ENCODE measurements at places on chromosomes 11 and 22.

DNA sequence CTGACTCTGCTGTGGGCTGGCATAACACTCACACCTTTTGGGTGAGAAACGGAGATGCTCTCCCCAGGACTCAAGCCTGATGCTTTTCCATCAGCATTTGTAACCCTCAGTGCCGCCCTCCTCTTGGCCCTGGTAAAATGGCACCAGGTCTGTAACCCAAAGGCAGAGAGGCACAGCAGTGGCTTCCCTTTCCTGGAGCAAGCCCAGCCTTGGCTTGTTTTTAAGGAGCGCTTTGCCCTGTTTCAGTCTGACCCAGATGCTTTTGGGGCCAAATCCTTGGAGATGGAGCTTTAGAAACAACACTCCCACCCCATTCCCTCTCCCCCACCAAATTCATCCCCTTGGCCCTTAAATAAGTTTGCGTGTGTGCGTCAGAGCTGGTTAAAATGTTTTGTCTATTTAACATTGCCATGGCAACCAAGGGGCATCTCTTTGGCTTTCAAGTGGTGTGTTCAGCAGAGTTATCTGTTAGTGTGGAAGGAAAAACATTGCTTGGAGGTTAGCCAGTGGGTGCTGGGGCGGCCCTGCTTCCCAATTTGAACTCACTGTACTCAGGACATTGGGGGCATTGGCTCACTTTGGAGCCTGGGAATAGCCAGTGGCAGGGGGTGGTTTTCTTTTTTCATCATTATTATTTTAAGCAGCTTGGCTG lies 134.1 kb downstream of the NAV2 start:
- DNase-seq, result no peak

DNA sequence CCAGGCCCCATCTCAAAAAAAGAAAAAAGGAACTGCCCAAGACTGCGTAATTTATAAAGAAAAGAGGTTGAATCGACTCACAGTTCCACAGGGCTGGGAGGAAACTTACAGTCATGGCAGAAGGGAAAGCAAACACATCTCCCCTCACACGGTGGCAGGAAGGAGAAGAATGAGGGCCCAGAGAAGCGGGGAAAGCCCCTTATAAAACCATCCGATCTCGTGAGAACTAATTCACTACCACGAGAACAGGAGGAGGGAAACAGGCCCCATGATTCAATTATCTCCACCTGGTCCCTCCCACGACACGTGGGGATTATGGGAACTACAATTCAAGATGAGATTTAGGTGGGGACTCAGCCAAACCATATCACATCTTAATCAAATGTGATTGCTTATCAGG lies 82.2 kb downstream of the BUD13 start:
- no peak for DNase-seq

- DNase-seq, result no peak
These were observed 9.6 kb downstream of the PTDSS2 start for GRCh38 chr11:459511-460220.

DNA sequence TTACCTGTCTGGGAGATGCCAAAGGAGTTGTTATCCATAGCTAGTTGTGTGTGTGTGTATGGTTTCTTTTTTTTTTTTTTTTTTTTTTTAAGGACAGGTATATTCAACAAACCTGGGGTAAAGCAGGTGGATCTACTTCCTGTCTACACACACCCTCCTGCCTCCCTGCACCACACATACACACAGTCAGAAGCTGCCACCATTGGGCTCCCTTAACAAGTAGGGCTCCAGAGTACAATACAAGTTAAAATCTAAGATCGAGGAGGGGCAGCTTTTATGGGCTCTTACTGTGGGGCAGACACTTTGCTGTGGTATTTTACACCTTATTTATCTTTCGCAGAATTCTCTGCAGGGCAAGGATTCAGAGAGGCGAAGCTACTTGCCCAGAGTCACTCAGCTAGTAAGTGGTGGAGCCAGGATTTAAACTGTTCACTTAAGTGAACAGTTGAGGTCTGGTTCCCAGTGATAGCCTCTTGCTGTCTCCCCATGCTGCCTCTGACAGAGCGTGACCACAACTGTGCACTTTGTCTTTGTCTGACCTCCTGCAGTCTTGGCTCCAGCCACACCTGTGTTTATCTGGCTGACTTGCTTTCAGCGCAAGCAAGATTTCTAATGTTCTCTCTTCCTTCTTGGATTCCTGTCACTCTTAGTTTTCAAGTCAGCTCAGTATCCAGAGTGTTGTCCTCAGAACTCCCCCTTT lies 135.0 kb downstream of the CSNK2A3 start:
- no peak for DNase-seq

DNA sequence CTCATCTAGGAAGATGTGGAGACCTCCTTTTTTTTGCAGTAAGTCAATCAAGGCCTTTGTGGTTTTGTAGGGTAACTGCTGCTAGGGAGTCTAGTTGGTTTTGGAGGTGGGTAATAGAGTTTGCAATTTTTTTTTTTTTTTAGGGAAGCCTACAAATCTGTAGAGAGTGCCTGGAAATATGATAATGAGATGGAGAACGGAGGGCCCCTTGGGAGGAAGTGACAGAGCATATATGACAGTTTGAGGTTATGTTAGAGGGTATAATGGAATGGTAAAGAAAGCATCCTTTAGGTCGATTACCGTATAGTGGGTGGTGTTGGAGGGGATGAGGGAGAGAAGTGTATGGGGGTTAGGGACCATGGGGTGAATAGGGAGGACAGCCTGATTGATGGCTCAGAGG lies 98.3 kb downstream of the ELP4 start:
- DNase-seq, result no peak

DNA sequence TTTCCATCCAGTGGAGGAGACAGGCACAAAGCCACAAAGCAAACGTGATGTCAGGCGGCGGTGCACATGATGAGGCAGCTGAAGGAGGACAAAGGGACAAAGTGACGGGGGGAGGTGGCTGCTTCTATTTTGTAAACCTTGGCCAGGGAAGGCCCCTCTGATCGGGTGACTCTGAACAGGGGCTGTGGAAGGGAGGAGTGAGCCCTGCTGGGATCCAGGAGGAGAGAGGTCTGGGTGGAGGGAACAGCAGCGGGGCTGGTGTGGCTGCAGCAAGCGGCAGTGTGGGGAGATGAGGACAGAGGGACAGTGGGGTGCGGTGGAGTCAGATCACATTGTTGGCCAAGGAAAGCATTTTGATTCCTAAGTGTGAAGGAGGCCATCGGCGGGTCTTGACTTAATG lies 36.7 kb downstream of the SHISAL1 start:
- DNase-seq, result no peak

Data from stimulated activated CD4-positive, alpha-beta T cell treated with anti-CD3 and anti-CD28 coated beads, Interleukin-1b, Interleukin-23, amount 100 ng/mL, for 1 hour (primary cell).